Neural progenitor cell (in vitro differentiated cells): ENCODE measurements at places on chromosomes 3 and 15. TPM values are rescaled to one million over a fixed set of nuclear protein-coding genes. Genes with fewer than 3 reads are reported as not detected.
A peak's percentile ranks its signal among the peaks of the same experiment; 100 is the strongest.

- peaks cover 18% of the 10 kb centered on the region for H3K4me1 ChIP-seq
- no peaks in the 10 kb centered on the region for H3K36me3 ChIP-seq
- DNase-seq = peak; percentile 34
Measured at GRCh38 chr3:142027300-142027699, 122.0 kb downstream of the TFDP2 start.

GRCh38 chr3:112979244-112979832, 4.4 kb upstream of the CD200R1 start:
- H3K27me3 ChIP-seq = no peaks in the 10 kb centered on the region
- no peak overlapping the region for H3K4me3 ChIP-seq
- no peaks in the 10 kb centered on the region for H3K4me1 ChIP-seq
- peak; percentile 51 for DNase-seq
- H3K27ac ChIP-seq = no peak overlapping the region

DNA sequence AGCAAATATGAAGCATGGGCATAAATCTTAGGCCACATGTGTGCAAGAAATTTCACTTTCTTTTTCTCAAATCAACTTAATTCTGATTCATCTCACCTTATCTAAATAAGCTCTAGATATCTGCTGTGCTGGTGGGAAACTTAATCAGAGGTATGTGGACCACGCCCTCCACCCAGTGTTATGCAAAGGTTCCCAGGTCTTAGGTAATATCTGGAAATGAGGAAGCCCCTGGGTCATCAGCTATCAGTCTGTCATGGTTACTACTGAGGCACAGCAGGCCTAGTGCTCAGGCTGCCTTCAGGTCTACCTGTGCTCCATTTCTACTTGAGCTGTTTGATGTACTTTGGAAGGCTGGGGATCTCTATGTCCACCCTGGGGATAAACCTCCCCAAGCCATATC, 134.4 kb upstream of the KCNH8 start:
- no peaks in the 10 kb centered on the region for H3K4me1 ChIP-seq
- H3K27me3 ChIP-seq = no peaks in the 10 kb centered on the region
- no peak overlapping the region for H3K4me3 ChIP-seq
- H3K27ac ChIP-seq = no peak overlapping the region
- no peaks in the 10 kb centered on the region for H3K36me3 ChIP-seq

The ZXDC gene
- 12.4 and 22.3 TPM in 2 replicates for total RNA-seq
